ENCODE measurements at places on chromosomes 2 and 18. TPM values are rescaled to one million over a fixed set of nuclear protein-coding genes. Genes with fewer than 3 reads are reported as not detected.

The MC5R gene
- not detected for total RNA-seq

The TTN gene
- total RNA-seq = 1.7 TPM

- H3K4me3 ChIP-seq = no peak overlapping the region
- H3K27ac ChIP-seq = no peak overlapping the region
- no peaks in the 10 kb centered on the region for H3K36me3 ChIP-seq
These were observed 123.9 kb downstream of the MC4R start for GRCh38 chr18:60248336-60249330.

- no peak overlapping the region for H3K4me3 ChIP-seq
- H3K4me1 ChIP-seq = no peaks in the 10 kb centered on the region
- DNase-seq = peak; percentile 17
- no peak overlapping the region for H3K27ac ChIP-seq
These were observed 799.7 kb upstream of the ACVR2A start for GRCh38 chr2:147045113-147045512.

DNA sequence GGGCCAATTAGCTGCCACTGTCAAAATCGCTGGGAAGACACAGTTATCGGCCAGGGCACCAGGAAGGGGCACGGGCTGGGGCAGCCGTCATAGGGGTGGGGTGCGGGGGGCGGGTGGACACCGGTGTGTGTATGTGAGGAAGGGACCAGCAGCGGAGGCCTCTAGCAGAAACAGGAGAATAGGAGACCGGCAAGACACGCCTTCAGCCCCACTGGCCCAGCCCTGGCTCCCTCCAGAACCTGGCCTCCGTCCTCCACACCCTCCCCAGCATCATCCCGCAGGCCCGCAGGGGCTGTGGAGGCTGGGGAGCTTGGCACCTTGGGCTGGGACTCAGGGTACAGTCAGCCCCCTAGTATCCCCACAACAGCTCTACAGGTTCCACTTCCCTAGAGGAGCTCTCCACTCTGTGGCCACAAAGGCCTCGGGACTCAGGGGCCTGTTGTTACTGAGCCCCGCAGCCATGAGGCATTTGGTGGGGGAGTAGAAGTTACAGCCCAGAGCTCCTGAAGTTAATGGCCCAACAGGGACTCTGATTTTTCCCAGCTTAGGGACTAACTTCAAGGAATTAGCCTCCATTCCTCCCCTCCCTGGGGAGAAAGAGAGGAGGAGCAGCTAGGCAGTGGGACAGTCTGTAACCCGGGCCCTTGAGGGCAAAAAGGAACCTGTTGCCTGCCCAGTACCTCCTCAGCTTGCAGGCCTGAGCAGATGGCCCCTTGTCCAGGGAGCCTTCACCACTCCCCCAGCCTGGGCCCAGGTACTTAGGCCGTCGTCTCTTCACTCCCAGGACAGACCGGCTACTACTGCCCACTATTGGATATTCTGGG lies 19.9 kb downstream of the SH2D6 start:
- H3K27ac ChIP-seq = peak overlapping the region; percentile 98
- peaks cover 39% of the 10 kb centered on the region for H3K4me1 ChIP-seq
- DNase-seq = peak; percentile 71
- H3K27me3 ChIP-seq = no peaks in the 10 kb centered on the region

Measured in adrenal gland (tissue), 19 donors.